NCI-H2171 treated with DMSO at 0.1 percent for 48 hours (cell line): ENCODE measurements at places on chromosomes 4 and X.

- DNase-seq, result no peak
Measured at GRCh38 chr4:48503233-48504025, 13.4 kb downstream of the ZAR1 start.

- DNase-seq, result peak; percentile 86
Measured at GRCh38 chr4:73668782-73669201, 48.6 kb upstream of the RASSF6 start.

- no peak for DNase-seq
Measured at GRCh38 chr4:134944115-134944514, 742.5 kb upstream of the PABPC4L start.

GRCh38 chr4:114479595-114479994 is 119.0 kb upstream of the UGT8 start:
- no peak for DNase-seq

- no peak for DNase-seq
Measured at GRCh38 chr4:146638333-146638785, 334 bp upstream of the POU4F2 start.

GRCh38 chr4:183333983-183334382 is 11.8 kb upstream of the CLDN24 start:
- DNase-seq, result no peak

DNA sequence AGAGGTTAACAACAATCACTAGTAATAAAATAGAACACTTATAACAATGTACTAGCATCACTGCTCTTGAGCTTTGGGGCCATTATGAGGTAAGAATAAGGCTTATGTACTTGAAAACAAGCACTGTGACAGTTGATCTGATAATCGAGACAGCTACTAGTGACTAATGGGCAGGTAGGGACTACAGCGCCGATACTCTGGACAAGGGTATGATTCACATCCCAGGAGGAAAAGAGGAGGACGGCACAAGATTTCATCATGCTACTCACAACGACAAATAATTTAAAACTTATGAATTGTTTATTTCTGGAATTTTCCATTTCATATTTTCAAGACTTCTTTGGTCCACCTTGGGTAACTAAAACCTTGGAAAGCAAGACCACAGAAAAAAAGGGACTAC is 62.3 kb downstream of the FAM184B start:
- no peak for DNase-seq

- no peak for DNase-seq
Measured at GRCh38 chr4:180642732-180643131, 1600.5 kb upstream of the TENM3 start.

DNA sequence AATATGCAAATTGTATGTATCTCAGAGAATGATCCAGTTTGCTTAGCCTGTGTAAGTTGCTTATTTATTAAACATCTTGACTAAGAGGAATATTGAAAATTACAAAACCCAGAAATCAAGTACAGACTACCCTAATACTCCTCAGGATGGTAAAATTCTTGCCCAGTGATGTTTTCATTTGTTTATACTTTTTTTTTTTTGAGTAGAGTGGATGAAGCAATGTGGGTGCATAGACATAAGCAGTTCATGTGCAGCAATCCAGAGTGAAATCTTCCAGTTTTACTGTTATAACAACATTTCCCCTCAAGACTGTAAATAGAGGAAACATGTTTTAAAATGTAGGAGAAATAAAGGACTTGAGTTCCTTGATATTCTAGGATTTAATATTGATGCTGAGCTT is 4.7 kb downstream of the GLRB start:
- DNase-seq, result no peak

DNA sequence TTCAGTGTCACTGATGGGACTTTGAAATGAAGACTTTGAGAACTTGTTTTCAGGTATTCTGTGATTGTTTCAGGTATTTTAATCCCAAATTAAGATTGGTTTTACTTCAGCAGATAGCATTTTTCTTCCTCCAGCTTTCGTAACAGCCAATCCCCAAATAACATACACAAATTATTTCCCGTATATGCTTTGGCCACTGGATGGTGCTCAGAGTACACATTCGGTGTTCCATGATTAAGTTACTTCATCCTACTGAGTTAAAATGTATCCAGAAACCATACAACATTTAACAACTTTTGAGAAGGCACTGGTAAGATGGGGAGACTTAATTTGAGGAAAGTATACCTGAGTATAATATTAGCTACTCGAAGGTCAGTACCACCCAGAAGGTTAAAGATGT is 233.4 kb upstream of the FAM47A start:
- peak; percentile 0 for DNase-seq

DNA sequence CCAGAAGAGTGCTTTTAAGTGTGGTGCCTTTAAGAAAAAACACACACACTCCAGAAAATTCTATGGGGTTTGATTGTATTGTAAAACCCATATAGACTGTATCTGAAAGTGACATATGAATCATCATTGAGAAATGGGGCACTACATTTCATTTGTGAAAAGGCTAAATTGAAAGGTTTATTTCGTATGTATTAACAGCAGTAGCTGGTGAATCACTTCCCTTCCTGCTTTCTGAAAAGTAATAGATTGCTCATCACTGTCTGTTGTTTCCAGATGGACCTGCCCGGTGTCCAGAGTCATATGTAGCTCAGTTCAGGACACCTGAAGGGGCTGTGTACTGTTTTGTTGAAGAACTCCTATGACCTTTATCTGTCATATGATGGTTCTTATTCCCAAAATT is 28.1 kb upstream of the HPRT1 start:
- DNase-seq, result no peak

DNA sequence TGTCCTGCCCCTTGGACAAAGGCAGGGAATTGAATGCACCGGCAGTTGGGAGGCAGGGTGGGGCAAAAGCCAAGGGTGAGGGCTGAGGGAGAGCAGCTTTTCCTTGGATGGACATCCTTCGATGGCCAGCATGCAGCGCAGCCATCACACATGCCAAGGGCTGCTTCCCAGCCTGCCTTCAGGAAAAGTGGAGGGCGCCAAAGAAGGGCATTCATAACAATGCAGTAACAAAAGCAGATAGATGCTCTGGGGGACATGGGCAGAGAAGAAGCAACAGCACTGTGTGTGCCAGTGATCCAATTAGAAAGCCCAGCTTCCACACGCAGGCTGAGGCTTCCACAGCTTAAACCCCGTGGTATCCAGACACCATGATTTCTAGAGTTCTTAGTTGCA is 71.5 kb downstream of the TSPAN5 start:
- no peak for DNase-seq

GRCh38 chr4:45750721-45751120 is 373.1 kb downstream of the GABRG1 start:
- no peak for DNase-seq

GRCh38 chr4:158163941-158164767 is 8.7 kb downstream of the GASK1B start:
- DNase-seq, result no peak

GRCh38 chr4:63589796-63590195 is 819.5 kb downstream of the TECRL start:
- DNase-seq, result no peak

DNA sequence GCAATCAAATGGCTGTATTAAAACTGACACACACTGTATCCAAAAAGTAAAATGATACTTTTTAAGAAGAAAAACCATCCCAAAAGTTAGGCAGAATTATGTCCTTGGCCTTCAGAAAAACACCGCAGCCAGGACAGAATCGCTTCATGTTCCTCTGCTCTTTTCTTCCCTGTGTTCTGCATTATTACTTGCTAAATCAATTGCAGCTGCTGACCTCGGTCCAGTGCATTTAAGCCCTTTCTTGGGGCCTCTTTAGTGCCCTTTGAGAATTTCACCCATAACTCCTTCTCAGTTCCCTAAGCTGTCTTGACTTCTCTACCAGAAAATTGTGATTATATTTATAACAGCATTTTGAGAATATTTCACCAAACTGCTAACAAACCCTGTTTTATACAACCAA is 696.9 kb downstream of the PCDH7 start:
- no peak for DNase-seq

- no peak for DNase-seq
Measured at GRCh38 chr4:169115144-169115896, 105.3 kb upstream of the CBR4 start.

GRCh38 chr4:132344924-132345828 is 803.9 kb upstream of the PCDH10 start:
- no peak for DNase-seq

GRCh38 chr4:134327274-134328122 is 125.9 kb upstream of the PABPC4L start:
- no peak for DNase-seq

GRCh38 chr4:48499551-48500066 is 9.6 kb downstream of the ZAR1 start:
- no peak for DNase-seq

DNA sequence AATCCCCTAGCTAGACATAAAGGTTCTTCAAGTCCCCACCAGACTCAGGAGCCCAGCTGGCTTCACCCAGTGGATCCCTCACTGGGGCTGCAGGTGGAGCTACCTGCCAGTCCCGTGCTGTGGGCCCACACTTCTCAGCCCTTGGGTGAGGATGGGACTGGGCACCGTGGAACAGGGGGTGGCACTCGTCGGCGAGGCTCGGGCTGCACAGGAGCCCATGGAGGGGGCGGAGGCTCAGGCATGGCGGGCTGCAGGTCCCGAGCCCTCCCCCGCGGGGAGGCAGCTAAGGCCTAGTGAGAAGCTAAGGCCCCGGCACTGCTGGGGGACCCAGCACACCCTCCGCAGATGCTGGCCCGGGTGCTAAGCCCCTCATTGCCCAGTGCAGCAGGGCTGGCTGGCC is 16.1 kb upstream of the ACSL4 start:
- no peak for DNase-seq

GRCh38 chrX:148270499-148270898 is 229.9 kb upstream of the AFF2 start:
- no peak for DNase-seq

DNA sequence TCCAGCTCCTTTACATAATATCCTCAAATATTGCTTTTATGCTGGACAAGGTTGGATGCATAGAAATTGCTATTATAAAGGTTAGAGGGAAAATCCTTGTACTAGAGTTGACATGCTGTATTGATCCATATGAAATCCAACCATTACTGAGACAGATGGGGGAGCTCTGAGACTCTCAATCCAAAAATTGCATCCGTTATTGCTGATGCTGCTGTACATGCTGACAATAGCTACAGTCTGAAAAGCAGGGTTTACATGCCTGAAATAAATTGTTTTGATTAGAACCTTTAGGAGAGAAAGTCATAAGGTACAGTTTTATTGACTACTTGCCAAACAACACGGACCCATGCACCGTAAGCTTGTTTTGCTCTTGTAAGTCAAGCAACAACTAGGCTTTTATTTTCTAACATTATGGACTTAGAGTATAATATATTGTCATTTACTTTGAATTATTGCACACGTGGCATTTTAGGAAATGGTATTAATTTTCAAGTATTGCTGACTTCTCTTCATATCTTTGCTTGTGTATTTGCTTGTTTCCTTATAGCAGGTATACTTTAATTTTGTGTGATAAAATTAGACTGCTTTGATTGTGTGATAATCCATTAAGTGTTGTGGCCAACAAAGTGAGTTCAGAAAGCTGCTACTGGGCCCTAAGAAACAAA is 1365.2 kb downstream of the STIM2 start:
- DNase-seq, result no peak

- no peak for DNase-seq
Measured at GRCh38 chrX:23575281-23575680, 92.0 kb upstream of the PRDX4 start.

DNA sequence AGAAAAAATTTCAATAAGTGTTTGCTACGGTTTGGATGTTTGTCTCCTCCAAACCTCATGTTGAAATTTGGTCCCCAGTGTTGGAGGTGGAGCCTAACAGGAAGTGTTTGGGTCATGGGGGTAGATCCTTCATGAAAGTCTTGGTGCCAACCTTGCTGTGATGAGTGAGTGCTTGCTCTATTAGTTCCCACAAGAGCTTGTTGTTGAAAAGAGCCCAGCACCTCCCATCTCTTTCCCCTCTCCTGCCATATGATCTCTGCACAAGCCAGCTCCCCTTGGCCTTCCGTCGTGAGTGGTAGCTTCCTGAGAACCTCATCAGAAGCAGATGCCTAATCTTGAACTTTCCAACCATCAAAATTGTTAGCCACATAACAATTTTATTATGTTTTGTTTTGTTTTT is 10.3 kb upstream of the RAB40A start:
- DNase-seq, result no peak
